ENCODE measurements at places on chromosomes 3 and 15.

- no peak for DNase-seq
These were observed 7.0 kb upstream of the GNAT1 start for GRCh38 chr3:50184242-50184978.

DNA sequence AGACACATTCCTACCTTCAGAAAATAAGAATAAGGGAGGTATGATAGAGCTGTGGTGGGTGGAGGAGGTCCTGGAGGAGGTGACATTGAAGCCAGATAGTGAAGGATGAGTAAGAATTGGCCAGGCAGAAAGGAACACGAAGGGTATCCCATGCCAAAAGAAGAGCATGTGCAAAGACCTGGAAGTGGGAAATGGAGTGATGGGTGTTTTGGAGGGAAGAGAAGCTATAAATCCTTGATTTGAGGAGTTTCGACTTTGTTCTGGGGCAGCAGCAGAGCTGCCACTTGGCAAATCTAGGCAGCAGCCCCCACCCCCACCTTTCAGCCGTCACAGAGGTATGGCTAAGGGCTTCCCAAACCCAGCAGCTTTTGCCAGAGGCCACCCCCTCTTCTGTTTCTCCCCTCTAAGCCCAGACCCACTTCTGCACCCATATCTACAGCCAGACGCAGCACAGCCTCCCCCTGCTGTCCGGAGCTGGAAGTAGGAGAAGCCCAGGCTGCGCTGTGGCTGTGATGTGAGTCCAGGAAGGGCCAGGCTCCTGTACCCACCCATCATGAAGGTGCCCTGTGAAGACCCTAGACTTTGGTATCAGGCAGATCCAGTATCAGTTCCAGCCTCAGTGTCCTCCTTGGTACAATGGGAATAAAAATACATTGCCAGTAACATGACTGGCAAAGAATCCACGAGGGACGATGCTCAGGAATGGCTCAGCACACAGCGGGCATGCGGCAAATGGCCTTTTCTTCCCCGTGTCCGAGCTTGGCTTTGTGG, 188.7 kb upstream of the LINGO1 start:
- no peak for DNase-seq

- DNase-seq: no peak
These were observed 124.4 kb upstream of the FOXB1 start for GRCh38 chr15:59879506-59880265.

DNA sequence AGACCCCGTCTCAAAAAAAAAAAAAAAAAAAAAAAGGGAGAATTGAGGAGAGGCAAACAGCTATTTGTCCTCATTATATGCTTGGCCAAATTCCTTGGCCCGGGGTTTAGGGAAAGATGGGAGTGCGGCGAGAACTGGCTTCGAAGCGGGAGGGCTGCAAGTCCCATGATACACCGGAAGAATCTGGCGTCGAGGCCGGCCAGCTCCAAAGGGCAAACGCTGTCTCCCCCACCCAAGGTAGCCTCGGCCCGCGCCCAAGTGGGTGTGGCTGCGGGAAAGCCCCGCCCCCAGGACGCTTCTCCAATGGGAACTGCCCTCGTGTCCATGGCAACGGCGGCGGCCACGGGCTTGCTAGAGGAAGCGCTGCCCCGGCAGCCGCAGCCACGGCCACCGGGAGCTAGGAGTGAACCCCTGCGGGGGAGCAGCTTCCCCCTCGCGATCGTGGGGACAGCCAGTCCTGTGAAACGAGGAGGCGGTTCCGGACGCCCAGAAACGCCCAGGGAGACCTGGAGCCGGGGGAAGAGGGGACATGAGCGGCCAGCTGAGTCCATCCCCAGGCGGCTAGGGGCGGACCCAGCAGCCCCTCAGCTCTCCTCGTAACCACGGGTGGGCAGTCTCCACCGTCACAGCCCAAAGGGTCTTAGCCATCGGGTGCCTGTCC, at the start of gene TTLL13:
Gene TTLL13, plus strand, starts transcription at position 354 of the 661 bp plus-strand sequence. CDS start 1,075 bp downstream, outside the sequence.
- peak; percentile 39 for DNase-seq

DNA sequence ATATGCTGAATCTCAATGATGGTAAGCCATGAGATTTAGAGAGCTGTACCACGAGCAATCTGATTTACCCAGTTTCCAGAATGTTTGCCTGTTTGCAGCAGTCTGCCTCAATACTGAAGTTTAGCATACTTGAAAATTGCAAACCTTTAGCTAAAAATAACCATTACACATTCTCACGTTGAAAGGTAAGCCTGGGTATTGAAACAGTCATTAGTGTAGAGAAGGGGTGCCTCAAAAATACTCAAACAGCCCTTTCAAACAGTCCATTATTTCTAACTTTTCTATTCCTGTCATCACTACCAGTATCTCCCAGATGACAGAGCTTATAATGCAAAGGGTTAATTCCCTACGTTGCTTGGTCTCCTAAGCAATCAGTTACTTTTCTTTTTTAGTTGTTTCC, 111.8 kb upstream of the MBNL1 start:
- DNase-seq: no peak

DNA sequence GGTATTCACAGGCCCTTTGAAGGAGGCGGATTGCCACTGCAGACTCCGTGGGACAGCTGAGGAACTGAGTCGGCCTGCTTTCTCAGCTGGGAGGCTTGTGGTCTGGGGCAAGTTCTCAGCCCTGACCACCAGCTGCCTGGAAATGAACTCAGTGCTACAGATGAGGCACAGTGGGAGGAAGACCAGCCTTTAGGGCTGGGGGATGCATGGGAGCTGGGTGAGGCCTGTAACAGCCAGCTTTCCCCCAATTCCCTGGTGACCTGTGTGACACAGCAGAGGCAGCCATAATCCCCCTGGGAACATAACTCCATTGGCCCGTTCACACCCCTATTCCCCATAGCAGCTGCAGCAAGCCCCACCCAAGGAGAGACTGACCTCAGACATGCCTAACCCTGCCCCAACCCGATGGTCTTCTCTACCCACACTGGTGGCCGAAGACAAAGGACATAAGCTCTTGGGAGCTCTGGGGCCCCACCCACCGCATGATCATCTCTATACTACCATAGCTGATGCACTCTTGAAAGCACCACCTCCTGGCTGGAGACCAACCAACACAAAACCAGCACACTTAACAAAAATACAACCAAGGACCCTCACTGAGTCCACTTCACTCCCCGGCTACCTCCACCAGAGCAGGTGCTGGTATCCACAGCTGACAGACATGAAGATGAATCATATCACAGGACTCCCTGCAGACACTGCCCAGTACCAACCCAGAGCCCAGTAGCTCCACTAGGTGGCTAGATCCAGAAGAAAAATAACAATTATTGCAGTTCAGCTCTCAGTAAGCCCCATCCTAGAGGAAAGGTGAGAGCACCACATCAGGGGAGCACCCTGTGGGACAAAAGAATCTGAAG, 24.9 kb downstream of the ZMAT3 start:
- DNase-seq: peak; percentile 53

GRCh38 chr3:134753999-134754742, 40.9 kb upstream of the EPHB1 start:
- no peak for DNase-seq

GRCh38 chr3:100715176-100715575, 5.9 kb downstream of the TFG start:
- no peak for DNase-seq

- DNase-seq: no peak
These were observed 61.2 kb upstream of the EPHB3 start for GRCh38 chr3:184500344-184500923.

DNA sequence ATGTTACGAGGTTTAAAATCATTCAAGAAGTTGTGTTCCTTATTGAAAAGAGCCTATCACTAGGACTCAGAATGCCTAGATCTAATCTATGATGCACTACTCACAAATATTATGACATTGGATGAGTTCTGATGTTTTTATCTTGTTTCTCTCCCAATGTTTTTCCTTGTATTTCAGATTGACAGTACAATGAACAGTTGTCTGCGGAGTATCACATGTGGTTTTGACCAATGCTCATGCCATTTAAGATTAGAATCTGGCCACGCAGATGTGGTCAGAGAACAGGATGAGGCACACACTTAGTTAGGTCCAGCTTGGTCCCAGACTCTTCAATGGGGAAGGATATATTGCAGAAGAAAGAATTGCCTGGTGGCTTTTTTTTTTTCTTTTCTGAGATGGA, 25.6 kb upstream of the CCDC50 start:
- DNase-seq: no peak

DNA sequence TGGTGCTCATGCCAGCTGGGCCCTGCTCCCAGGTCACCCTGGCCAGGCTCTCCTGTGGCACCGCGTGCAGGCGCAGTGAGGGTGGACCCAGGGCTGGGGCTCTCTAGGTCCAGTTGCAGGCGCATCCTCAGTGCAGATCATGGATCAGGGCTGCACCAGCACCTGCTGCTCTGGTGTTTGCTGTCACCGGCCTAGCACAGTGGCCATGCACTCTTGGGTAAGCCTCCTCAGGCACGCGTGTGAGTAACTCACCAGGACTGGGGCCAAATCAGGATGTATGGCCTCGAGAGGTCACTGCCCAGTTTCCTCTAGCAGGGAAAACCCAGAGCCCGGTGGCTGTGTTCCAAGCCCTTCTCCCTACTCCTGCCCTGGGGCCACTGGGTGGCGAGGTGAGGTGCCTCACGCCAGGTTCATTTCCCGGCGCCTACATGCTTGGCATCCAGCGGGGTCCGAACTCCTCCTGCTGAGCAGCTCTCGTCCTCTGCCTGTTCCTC, 45.5 kb upstream of the SLC41A3 start:
- DNase-seq: no peak

- no peak for DNase-seq
These were observed 279.8 kb upstream of the ARRDC4 start for GRCh38 chr15:97680606-97681220.

DNA sequence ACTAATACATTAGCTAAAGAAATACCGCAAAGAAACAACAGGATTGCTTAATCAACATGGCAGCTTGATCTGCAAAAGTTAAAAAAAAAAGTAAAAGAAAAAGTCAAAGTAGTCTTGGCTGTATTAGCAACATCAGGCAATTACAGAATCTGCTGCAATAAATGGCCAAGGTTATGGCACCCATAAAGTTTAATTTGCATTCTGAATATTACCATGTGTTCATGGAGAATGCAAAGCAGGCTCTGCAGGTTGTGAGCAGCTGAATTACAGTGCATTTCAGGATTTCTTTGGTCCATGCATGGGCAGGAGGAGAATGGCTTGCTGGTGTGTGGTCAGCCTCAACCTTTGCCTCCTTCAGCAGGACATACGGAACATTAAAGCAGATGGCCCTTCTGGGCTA, 199.1 kb upstream of the AZI2 start:
- no peak for DNase-seq

GRCh38 chr3:30464381-30464780, 142.0 kb upstream of the TGFBR2 start:
- DNase-seq: no peak

DNA sequence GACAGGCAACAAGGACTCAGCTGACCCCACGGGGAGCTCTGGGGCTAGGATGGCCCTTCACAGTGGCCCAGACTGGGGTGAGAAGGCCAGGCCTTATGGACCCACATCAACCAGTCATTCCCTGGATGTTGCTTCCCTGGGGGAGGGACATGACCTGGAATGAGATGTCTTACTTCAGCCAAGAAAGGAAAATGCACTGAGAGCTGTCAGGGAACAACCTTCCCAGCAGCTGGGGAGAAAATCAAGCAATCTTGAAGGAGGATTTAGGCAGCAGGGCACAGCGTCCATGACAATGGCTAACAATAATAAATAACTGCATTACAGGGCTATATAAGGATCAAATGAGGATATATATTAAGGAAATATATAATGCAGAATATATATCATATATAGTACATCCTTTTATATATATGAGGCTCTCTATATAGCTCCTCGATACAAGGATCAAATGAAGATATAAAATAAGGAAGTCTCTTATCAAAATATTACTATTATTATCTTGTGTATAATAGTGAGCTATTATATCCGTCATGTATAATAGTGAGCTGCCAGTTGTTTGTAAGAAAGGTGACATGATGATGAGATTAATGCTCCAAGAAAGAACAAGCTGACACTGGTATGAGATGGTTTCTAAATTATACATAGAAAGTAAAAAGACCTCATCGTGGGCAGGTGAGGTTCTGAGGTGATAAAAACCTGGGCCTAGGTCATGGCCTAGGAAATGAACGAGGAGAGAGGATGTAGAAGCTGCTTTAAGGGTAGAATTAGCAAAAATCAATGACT, 117.8 kb upstream of the LIPC start:
- no peak for DNase-seq

DNA sequence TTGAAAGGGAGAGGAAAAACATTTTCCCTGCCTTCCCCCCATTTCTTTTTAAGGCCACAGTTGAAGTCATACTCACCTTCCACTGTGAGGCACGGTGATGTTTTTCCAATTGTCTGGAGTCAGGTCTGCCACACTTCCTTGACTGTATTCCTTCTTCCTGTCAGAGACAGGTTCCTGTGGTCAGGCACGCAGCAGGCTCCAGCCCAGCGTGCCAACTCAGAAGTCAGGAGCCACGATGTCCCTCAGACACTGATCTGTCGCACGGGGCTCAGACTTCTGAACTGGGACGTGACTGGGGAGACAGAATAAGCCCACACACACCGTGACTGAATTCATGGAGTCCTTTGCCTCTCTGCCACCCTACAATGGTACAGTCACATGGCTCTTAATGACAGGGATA, 41.2 kb upstream of the ADAMTS9 start:
- DNase-seq: no peak

DNA sequence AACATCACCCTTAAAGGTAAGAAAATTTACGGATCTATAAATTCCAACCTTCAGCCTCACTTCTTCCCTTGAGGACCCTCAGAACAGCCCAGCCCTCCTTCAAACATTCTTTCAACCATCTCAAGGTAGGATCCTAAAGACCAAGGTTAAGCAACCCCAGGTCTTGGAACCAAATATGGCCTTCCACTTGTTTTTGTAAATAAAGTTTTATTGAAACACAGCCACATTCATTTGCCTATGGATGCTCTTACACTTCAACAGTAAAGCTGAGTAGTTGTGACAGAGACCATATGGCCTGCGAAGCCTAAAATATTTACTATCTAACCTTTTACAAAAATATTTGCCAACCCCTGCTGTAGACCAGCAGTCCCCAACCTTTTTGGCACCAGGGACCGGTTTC, 70.4 kb upstream of the NTRK3 start:
- no peak for DNase-seq

GRCh38 chr15:37094333-37094914, 5.9 kb downstream of the MEIS2 start:
- no peak for DNase-seq

All from NCI-H2029 treated with DMSO at 0.1 percent for 48 hours (cell line).